ENCODE measurements at places on chromosomes 16 and 17.

DNA sequence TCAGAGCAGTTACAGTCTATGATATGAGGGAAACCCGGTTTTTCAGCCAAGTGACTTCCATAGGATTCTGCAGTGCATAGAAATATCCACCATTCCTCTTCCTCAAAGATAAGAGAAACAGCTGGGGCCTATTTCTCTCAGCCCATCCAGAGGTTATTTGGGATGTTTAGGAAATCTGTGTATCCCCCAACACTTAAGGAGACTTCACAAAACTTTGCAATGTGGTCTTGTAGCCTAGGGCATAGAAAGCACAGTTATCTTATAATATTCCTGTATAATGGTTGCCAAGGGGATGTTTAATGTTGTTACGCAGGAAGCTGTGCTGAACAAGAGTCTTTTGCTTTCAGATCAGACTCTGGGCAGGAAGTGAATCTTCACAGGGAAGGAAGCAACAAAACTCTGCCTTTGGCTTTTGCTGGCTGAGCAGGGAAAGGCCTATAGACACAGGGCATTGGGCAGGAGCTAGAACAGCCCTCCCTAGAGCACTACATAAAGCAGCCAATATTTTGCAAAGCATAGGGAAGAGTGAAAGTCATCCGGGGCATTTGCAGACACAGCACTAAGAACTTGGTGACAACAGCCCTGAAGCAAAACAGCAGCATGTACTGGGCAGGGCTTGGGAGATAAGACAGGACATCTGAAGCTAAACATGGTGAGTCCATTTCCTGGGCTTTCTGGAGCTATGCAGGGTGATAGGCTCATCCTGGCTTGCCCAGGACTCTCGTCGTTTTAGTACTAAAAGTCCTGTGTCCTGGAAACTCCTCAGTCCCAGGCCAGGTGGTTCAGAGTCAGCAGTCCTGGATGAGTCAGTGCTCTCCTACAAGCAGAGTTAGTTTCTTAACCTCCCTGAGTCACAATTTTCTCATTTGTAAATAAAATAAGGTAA lies 18.7 kb upstream of the BEAN1 start:
- DNase-seq, result no peak

GRCh38 chr17:40190197-40191021 lies 13.1 kb downstream of the RAPGEFL1 start:
- no peak for DNase-seq

DNA sequence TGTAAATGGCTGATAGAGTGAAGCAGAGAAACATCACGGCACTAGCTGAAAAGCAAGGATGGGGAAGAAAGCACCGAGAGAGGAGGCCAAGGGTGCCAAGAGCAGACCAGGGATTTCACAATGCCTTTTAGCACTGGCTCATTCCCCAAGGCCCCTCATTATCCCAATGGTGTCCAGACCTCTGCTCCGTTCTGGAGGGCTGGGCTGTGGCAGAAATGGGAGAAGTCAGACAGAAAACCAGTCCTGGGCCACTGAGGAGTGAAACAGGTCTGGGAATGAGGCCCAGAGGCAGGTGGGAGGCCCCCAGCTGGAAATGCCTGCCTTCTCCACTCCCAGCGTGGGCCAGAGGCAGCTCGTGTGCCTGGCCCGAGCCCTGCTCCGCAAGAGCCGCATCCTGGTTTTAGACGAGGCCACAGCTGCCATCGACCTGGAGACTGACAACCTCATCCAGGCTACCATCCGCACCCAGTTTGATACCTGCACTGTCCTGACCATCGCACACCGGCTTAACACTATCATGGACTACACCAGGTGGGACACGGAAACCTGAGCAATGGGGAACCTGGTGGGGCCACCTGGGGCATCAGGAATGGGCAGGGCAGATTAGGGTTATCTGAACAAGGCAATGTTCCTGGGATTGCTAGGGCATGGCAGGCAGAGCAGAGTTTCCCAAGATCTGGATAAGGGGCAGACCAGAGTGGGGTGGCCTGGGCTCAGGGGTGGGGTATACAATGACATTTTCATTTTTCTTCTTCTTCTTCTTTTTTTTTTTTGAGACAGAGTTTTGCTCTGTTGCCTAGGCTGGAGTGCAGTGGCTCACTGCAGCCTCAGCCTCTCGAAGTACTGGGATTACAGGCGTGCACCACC lies 20.3 kb downstream of the ANKRD40 start:
- DNase-seq, result peak; percentile 52

- DNase-seq, result no peak
These were observed 9.3 kb downstream of the HS3ST3A1 start for GRCh38 chr17:13592427-13592826.

GRCh38 chr17:18179804-18180203 lies 3.8 kb upstream of the ALKBH5 start:
- no peak for DNase-seq

- no peak for DNase-seq
These were observed 10.9 kb upstream of the TAC4 start for GRCh38 chr17:49858796-49859195.

DNA sequence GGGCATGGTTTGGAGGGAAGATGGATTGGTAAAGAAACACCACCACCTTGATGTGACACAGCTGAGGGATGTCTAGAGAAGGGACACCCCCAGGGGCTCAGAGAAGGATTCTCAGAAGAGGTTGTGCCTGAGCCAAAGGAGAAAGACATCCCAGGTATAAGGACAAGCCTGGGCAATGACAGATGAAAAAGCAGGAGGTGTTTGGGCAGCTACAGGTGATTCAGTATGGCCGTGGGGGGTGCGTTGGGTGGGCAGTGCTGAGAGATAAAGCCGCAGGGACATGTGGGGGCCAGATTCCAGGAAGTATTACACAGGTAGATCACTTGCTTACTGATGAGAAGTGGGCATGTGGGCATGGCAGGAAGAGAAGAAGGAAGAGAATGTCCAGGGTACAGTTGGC lies 7.0 kb downstream of the TMEM95 start:
- DNase-seq, result no peak

GRCh38 chr16:77158293-77158692 lies 32.7 kb upstream of the MON1B start:
- DNase-seq, result no peak

- no peak for DNase-seq
These were observed 6.1 kb downstream of the C16orf46 start for GRCh38 chr16:81070979-81071378.

- DNase-seq, result no peak
These were observed 79.3 kb downstream of the CACNG1 start for GRCh38 chr17:67123699-67124098.

Measured in mucosa of descending colon (tissue), 3 donors.